ENCODE measurements at places on chromosomes 5 and 9.
A peak's percentile ranks its signal among the peaks of the same experiment; 100 is the strongest.

GRCh38 chr9:121197132-121197531 lies 4.5 kb downstream of the RAB14 start:
- DNase-seq: no peak

DNA sequence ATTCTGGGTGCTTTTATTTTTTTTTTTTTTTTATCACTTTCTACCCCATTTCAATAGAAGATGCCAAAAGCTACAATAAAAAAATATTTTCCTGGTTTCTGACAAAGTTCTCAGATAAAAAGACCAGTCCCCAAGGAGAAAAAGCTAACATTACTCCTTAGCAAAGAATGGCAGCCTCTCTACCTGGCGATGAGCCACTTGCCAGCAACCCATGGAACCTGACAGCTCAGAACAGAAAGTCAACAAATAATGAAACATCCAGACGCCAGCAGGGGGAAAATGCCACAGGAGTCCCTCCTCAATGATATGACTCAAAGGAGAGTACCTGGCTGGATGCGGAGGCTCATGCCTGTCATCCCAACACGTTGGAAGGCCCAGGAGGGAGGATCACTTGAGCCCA lies 123.2 kb downstream of the MYO10 start:
- no peak for DNase-seq

GRCh38 chr5:151126199-151126645 lies 31.4 kb downstream of the ANXA6 start:
- peak; percentile 63 for DNase-seq

- no peak for DNase-seq
Measured at GRCh38 chr5:4042311-4042710, 446.7 kb downstream of the IRX1 start.

DNA sequence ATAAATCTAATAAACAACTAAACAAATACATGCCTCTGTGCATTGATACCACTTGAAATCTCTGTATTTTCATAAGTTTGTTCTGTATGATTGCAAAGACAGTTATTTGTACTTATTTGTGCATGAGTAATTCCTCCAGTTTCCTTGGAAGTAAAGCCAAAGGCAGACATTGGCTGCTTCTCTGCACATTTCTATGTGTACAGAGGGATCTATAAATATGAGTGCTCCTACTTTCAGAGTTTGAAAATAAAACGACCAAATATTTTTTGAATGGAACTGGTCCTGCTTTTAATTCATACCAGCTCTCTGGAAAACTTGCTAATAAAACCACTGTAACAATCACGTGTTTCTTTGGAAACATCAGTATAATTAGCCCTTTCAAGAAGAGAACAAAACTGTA lies 306.5 kb downstream of the MAN2A1 start:
- DNase-seq: no peak

GRCh38 chr9:77952635-77953328 lies 78.8 kb downstream of the GNAQ start:
- DNase-seq: no peak

DNA sequence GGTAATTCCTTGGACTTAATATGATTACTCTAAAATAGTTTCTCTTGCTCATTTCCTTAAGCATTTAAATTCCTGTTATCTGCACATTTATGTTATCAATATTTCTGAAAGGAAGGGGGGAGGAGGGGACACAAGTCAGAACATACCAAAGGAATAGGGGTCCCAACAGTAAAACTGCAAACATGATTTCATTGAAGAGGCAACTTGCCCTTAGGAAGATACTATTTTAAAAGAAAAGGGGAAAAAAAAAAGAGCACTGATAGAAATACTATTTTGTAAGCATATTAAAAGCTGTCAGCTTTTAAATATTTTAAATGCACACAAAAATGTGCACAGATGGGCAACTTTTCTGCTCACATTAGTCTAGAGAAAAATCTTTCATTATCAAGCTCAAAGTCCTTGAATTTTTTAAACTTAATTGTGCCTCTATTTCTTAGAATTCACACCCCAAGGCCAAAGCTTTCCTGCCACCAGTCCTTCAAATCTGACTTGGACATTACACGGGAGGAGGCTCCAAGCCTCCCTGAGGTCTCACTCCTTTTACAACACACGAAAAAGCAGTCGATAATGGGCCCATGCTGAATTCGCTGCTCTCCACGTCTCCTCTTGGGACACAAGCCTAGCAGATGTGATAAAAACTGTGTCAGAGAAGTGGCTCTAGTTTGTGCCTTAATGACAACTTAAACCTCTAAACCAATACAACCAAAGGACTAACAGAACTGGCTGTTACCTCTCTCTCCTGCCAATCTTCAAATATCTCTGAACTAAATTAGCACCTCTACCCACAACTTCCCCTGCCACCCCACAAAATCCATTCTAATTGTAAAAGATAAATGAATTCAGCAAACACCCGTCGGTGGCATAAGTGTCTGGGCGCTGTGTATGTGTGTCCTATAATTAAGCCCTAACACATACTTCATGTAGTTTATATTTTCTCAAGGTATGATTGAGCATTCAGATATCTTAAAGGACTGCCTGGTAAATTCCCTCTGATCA lies 154.3 kb downstream of the DENND1A start:
- DNase-seq: no peak

DNA sequence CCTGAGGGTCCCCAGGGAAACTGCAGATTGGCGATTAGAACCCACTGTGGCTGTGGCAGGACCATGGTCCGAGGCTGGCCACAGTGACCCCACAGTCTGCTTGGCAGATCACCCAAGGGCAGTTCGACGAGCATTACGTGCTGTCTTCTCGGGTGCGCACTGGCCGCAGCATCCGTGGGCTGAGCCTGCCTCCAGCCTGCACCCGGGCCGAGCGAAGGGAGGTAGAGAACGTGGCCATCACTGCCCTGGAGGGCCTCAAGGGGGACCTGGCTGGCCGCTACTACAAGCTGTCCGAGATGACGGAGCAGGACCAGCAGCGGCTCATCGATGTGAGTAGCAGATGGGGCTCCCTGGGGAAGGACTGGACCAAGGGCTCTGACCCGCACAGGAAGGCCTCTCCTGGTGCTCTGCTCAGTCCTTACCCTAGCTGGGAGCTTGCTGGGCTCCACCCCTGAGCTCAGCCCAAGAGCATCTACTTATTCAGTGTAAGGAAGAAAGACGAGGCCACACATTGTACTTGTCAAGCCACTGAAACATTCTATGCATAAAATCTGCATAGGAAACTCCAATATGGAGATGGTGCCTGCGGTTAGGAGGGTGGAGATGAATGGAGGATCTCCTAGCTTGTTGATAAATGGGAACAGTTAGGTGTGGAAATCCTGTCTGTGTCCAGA lies 21.9 kb downstream of the CKMT2 start:
- DNase-seq: no peak

- DNase-seq: no peak
Measured at GRCh38 chr5:17384181-17384580, 113.8 kb upstream of the TAF11L2 start.

DNA sequence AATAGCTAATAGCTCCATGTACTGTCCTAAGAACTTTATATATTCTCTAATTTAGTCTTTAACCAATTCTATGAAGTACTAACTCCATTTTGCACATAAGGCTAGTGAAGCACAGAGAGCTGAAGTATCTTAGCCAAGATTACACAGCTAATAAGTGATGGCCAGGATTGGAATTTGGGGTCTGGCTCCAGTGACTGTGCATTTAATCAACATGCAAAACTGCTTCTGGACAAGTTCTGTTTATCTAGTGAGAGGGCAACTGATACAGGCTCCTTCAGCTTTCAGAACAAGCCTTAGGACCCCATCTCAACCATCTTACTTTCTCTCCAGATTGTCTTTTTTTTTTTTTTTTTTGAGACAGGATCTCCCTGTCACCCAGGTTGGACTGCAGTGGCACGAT lies 21.3 kb downstream of the SLC25A25 start:
- no peak for DNase-seq

DNA sequence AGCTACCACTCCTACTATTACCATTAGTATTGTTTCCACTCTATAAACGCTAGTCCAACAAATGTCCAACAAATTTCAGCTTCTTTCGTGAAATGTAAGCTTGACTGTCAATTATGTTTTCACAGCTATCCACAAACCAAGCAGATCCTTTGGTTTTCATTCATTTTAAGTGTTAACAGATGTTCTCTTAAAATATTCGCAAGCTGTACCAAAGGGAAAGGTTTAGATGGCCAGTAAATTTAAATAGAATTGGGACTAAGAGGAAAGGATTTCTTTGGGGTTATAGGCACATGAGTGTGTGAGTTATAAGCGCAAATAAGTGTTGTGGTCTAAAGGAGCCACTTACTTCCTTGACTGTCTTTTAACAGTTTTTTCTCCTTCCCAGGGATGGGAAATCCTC lies 136.8 kb upstream of the ADRA1B start:
- no peak for DNase-seq

DNA sequence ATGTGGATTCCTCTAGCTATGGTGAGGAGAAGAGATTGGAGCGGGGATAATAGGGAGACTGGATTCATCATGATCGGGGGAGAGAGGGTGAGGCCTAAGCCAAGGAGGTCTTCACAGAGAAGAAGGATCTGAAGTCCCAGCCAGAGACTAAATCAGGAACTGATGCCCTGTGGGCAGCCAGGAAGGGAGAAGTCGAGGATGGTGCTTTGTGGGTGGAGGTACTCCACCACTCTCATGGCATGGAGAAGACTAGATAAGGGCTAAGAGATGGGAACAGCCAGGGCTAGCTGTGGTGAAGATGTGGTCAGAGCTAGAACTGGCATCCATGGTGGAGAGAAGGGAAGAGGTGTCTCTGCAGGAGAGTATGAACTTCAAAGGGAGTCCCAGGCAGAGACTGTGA lies 3.0 kb upstream of the RGS14 start:
- DNase-seq: no peak

DNA sequence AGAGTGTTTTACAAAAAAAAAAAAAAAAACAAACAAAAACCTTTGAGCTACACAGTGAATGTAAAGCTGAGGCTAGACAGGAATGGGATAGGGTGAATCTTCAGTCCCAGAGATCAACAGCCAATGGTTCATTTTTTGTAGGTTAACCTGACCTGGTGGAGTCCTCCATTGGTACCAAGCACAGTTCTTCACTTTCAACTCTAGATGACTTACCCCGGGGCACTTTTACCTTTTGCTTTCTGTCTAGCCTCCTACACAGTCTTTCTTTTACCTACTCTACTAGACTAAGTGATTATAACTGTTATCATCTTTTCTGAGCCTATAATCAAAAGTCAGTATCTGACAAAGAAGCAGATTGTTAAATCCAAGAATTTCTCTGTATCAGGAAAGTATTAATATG lies 50.9 kb downstream of the ANXA2R start:
- no peak for DNase-seq

DNA sequence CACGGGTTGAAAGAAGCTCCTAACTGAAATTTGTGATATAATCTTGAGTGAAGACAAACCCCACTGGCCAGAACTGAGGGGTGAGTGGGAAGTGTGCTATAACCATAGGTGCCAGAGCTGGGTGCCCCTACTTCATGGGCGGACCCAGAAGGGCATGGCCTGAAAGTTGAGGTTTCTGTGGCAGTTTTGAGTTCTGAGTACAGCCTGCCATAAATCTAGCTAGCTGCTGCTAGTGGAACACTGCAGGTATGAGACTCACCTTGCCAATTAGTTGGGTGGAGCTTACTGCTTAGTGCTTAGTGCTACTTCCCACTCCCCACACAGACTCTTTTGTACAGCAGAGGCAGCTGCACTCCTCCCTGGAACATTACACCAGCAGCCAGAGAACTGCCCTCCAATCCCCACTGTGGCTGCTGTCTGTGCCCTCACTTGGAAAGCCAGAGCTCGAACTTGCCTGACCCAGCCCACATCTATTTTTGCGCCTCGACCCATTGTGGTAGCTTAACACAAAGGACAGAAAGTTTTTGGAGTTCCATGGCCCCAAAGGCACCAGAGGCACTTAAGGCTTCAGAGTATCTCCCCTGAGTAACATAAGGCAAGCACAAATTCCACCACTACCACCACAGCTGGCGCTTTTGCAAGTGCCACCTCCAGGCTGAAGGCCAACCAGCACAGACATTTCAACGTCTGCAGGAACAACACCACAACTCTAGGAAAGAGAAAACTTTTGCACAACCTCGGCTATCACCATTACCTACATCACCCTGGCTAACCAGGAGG lies 27.1 kb upstream of the PTGER4 start:
- DNase-seq: no peak

GRCh38 chr5:174925586-174925985 lies 201.2 kb downstream of the MSX2 start:
- DNase-seq: no peak

DNA sequence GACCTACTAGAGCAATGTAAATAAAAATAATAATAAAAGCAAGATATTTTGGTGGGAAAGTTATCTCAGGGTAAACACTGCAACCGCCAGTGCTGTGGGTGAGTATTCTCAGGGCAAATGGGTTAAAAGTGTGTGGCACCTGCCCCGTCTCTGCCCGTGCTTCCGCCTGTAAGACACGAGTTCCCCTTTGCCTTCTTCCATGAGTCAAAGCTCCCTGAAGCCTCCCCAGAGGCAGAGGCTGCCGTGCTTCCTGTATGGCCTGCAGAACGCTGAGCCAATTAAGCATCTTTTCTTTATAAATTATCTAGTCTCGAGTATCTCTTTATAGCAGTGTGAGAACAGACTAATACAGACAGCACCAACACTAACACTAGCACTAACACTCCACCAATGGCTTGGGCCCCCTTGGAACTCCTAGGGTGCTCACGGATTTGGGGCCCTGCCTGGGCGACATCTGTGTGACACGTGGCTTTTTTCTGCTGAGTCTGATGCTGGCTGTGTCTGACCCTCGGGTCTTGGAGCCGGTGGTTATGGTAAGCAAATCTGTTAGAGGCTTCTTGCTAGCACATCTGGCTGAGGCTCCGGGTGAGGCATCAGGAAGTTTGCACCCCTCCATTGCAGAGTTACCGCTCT lies 10.6 kb downstream of the PLEKHG4B start:
- no peak for DNase-seq

GRCh38 chr9:14312719-14313377 lies 1.1 kb downstream of the NFIB start:
- no peak for DNase-seq

DNA sequence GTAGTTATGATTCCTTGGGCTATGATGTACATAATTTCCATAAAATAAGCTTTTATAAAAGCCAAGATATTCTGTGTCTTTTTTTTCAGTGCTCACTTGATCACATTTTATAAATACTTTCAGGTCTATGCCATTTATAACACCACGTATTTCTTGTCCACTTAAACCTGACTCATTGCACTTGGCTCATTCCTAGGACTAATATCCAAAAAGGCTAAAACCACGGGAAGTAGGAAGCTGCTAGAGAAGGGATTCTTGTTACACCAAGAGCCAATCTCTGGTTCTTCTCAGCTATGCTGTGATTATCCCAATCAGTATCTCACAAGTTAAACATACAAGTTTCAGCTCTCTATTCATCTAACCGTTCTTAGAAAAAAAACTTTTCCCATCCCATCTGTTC lies 80.4 kb upstream of the CDH6 start:
- no peak for DNase-seq

DNA sequence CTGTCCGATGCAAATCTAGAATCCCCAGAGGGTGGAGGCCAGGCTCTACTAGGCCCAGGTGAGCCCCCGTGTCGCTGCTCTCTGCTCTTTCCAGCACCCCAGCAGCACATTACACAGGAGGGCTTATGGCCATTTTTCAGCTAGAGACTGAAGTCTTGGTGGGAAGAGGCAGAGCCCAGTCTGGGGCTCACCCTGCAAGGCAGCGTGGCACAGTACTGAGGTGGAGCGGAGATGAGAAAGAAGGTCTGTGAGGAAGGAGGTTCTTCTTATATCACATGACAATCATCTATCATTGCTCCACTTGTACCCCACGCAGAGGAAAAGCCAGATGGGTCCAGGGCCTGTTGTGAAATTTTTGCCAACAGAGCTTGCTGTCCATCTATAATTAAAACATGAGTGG lies 10.0 kb upstream of the KIF12 start:
- DNase-seq: no peak

GRCh38 chr5:10288592-10289219 lies 19.0 kb downstream of the CMBL start:
- peak; percentile 44 for DNase-seq

All from activated gamma-delta T cell treated with Interleukin-2 at 50 U/mL for 16 hours (primary cell).